ENCODE measurements at places on chromosomes 3 and 15.

DNA sequence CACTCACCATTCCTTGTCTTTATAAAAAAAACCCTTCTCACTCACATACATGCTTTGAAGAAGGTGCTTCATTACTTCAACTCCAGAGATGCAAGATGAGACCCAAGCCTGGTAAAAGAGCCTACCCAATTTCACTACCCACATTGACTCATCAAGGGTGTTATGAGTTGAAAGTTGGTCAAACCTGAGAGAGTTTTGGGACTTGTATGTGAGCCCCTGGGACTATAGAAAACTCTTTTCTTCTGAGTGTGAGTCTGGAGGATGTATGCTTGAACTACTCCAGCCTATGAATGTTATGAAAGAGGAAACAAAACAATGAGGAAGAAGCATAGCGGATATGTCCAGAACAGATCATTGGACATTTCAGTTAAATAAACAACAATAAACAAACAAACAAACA lies 106.5 kb upstream of the SATB1 start:
- no peak for DNase-seq

DNA sequence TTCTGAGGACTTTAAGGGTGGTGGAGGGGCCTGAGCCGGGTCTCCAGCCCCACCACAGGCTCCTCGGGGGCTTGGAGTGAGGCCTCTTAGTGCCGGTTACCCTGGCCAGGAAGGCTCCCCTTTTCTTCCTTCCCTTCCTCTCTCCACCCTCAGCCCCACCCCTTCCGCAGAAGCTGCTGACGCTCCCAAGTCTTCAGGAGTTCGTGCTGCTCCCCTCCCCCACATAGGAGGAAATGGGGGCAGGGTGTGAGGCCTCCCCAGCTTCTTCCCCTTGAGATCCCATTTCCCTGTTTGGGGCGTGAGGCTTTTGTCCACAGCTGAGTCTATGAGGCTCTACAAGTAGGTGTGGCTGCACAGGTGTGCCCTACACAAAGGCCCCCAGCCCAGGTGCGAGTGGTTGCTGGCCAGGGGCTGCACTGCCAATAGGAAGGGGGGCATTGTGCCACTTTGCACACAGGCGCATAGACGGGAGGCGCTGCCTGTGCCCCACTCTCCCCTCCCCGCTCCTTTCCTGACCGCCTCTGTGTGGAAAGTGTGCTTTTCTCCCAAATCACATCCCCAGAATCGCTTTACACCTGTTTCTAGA lies 915 bp upstream of the CALML4 start:
- peak; percentile 74 for DNase-seq

DNA sequence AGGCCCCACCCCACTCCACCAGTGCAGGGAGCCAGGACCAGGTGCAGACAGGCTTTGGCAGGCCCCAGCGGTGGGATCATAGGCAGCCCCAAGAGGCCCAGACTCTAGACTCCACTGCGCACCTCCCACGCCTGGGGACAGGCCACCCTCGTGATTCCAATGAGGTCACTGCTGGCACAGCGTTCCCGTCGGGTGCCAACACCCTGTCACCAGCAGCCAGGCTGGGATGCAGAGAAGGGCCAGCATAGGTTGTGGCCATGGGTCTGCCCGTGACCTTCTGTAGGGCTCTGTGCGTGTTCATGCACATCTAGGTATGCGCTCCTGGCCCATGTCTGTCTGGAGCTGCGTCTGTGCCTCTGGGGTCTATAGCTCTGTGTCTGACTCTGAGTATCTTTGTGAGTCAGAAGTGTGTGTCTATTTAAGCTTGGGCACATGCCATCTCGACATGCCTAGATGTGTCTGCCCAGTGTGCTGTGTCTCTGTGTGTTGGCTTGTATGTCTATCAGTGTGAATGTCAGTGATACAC lies 13.0 kb downstream of the VIPR1 start:
- DNase-seq, result no peak

- no peak for DNase-seq
These were observed 104.4 kb downstream of the THSD4 start for GRCh38 chr15:71219645-71220044.

- DNase-seq, result no peak
These were observed 183.4 kb downstream of the GOLGA6L6 start for GRCh38 chr15:20358066-20358778.

DNA sequence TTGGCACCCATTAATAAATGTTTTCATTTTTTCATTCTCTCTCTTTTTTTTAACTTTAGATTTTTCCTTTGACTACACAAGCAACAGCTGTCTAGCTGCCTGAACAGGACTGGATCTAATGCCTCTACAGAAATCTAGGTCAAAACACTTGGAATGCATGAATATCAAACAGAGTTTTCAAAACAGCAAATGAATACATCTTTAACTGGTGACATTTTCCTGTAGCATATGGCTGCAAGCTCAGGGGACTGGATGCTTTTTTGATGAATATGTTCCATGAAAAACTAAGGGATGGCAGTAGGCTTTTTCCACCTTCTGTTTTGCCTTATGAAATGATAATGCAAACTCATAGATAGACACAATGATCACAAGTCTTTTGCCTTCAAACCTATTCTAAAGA lies 661.7 kb downstream of the MCTP2 start:
- DNase-seq, result no peak

GRCh38 chr3:169771497-169772304 lies 1.5 kb upstream of the MYNN start:
- peak; percentile 88 for DNase-seq
